ENCODE measurements at places on chromosomes 1 and 21.

DNA sequence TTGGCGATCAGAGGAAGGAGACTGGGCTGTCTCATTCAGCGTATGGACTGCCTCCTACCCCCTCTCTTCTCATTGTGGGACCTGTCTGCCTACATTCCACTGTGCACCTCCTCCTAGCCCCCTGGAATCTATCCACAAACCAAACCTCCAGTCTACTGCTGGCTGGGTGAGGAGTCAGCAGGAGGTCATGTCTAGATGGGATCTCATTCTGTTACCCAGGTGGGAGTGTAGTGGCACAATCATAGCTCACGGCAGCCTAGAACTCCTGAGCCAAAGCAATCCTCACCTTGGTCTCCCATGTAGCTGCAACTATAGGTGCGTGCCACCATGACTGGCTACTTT is 18.0 kb upstream of the TTC22 start:
- DNase-seq, result no peak
- H3K27me3 ChIP-seq, result peaks cover 9% of the 10 kb centered on the region
- H3K36me3 ChIP-seq, result no peaks in the 10 kb centered on the region
- no peak overlapping the region for H3K27ac ChIP-seq
- no peaks in the 10 kb centered on the region for H3K4me1 ChIP-seq

GRCh38 chr1:110186558-110186957 is 23.6 kb upstream of the KCNC4 start:
- H3K27ac ChIP-seq, result no peak overlapping the region

- no peak overlapping the region for H3K27ac ChIP-seq
- peaks cover 16% of the 10 kb centered on the region for H3K4me1 ChIP-seq
- H3K36me3 ChIP-seq, result no peaks in the 10 kb centered on the region
- H3K4me3 ChIP-seq, result no peak overlapping the region
Measured at GRCh38 chr1:224169718-224170270, 13.2 kb upstream of the DEGS1 start.

GRCh38 chr1:154490317-154490716 is 11.7 kb upstream of the TDRD10 start:
- DNase-seq, result no peak
- no peak overlapping the region for H3K4me3 ChIP-seq
- no peaks in the 10 kb centered on the region for H3K36me3 ChIP-seq
- H3K4me1 ChIP-seq, result no peaks in the 10 kb centered on the region

- H3K36me3 ChIP-seq, result no peaks in the 10 kb centered on the region
- peaks cover 5% of the 10 kb centered on the region for H3K4me1 ChIP-seq
- H3K4me3 ChIP-seq, result no peak overlapping the region
- no peaks in the 10 kb centered on the region for H3K27me3 ChIP-seq
- H3K27ac ChIP-seq, result no peak overlapping the region
Measured at GRCh38 chr21:35382696-35383095, 333.6 kb upstream of the RUNX1 start.

DNA sequence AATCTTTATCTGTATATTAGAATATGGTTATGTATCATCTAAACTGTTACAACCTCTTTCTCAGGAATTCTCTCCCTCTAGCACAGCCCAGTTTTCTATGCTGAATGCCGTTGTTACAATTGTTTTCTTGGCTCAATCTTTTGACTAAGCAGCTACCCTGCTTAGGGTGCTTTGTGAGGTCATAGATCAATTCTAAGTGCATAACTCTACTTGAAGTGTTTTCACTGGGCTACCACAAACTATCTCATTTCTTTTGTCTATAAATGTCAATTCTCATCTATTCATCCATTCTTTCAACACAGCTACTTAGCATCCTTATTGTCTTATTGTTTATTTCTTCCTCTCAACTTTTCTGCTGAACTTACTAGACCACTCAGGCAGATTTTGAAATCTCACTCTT is 77.1 kb downstream of the CEP350 start:
- H3K27ac ChIP-seq, result no peak overlapping the region
- no peak overlapping the region for H3K4me3 ChIP-seq
- DNase-seq, result no peak
